ENCODE measurements at places on chromosomes 3 and 15. TPM values are rescaled to one million over a fixed set of nuclear protein-coding genes. Genes with fewer than 3 reads are reported as not detected.
A peak's percentile ranks its signal among the peaks of the same experiment; 100 is the strongest.

GRCh38 chr3:186931532-186932280, 1.4 kb downstream of the ST6GAL1 start:
- peak; percentile 52 for DNase-seq

- DNase-seq: peak; percentile 91
Observed at GRCh38 chr3:52216585-52217408, 8.6 kb downstream of the TLR9 start.

DNA sequence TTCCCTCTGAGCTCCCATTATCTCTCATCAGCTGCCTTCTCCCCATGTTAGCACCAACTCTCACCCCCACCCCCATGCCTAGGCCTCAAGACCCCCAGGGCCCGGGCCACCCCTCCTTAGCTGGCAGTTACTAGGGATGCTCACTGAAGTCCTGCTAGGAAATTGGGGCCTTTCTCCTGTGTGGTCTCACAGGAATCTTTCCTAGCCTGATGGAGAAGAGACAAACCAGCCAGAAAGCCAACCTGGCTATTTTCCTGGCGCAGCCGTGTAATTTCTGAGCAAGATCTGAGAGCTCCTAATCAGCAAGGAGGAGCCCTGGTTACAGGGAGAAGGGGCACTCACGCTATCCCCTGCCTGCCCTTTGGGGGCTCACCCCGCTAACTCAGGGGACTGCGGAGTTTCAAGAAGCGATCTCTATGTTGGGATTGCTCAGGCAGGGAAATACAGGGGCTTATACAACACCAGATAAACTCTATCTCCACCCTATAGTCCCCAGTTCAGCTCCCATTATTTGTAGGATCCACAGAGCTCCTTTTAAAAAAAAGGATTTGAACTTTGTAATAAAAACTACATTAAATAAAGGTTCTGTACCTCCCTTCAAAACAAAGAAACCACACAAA, 25.2 kb downstream of the NR2F2 start:
- peak; percentile 22 for DNase-seq

DNA sequence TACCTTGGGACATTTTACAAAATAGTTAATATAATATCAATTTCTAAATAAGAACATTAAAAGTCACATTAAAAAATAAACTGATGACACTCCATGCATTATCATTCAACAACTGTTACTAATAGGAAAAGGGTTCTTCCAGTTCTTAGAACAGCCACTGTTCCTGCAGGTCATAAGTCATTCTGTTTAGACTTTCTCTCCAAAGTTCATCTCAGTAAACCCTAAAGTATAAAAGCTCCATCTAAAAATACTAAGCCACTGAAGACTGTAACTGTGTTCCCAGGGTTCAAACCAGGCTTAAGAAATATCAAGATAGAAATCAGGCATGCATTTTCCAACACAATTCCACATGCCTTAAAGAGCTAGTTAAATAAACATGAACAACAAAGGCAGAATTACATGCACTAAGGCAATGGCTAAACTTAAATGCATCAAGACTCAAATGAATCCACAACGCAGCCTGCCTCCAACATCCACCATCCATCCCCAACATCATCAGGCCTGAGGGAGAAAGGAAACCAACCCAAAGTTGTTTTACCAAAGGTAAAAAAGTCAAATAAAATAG, 46.2 kb downstream of the DMXL2 start:
- DNase-seq: no peak

GRCh38 chr3:14946236-14946635, 1.1 kb upstream of the NR2C2 start:
- no peak for DNase-seq

GRCh38 chr3:43892061-43892460, 201.3 kb downstream of the ABHD5 start:
- no peak for DNase-seq

- DNase-seq: no peak
Observed at GRCh38 chr3:186665625-186666188, at the start of gene HRG. HRG (plus strand) TSS chr3:186666014; CDS start chr3:186666032, 18 bp downstream.

DNA sequence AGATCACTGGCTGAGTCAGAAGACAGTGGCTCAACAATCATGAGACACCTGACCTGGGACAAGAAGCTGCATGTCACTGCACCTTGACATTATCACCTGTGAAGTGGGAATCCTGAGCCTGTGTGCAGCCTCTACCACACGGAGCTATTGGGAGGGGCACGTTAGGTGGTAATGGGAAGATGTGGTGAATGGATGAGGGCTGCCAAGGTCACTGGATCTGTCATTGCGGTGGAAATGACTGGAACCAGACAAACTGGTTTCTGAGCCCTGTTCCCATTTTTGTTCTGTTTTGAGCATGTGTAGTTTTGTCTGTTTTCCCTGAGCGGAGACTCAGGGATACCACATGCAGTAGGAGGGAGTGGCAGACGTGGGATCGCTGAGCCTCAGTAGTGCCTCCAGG, 235.5 kb downstream of the OPA1 start:
- DNase-seq: no peak

DNA sequence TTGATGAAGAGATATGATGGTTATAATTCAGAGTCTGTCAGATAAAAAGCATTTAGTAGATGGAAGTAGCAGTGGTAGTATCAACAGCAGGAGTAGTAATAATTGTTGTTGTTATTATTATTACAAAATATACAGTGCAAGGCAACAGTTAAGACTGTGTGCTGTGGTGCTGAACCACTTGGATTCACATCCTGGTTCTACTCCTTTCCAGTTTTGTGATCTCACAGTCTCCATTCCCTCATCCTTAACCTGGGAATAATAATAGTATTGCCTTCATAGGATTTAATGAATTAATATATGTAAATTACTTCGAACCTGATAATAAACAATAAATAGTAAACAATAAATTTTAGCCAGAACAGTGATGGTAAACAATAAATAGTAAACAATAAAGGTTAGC, 37.1 kb upstream of the TSC22D2 start:
- peak; percentile 80 for DNase-seq

- no peak for DNase-seq
Observed at GRCh38 chr3:154864947-154865346, 215.2 kb upstream of the MME start.

GRCh38 chr3:152785051-152785450, 49.9 kb upstream of the P2RY1 start:
- DNase-seq: no peak

The CHRD gene
- 14.1 TPM for total RNA-seq

The CCDC51 gene
- 12.6 TPM for total RNA-seq

The RPL39L gene
- total RNA-seq: 15.7 TPM

The CCK gene
- total RNA-seq: 10.3 TPM

The A4GNT gene
- not detected for total RNA-seq

The CCNB2 gene
- 13.9 TPM for total RNA-seq

The GASK1A gene
- total RNA-seq: 14.6 TPM
